Activated T-helper 17 cell treated with anti-CD3 and anti-CD28 coated beads, Interleukin-2, amount 50 U/mL, for 72 hours (primary cell): ENCODE measurements at places on chromosomes 12 and 14. TPM values are rescaled to one million over a fixed set of nuclear protein-coding genes. Genes with fewer than 3 reads are reported as not detected.

The TSHR gene
- total RNA-seq: not detected

The SOAT2 gene
- total RNA-seq: 0.28 TPM

The ZFHX2 gene
- total RNA-seq: 2.1 TPM

The LEMD3 gene
- total RNA-seq: 18.2 TPM

The GPRC5D gene
- total RNA-seq: not detected

The AKAP5 gene
- 0.82 TPM for total RNA-seq

The ACACB gene
- total RNA-seq: 17.3 TPM

The CEBPE gene
- not detected for total RNA-seq

The THTPA gene
- total RNA-seq: 7.3 TPM

The GPR65 gene
- total RNA-seq: 33.9 TPM

The SLC17A8 gene
- total RNA-seq: not detected

The RNASE7 gene
- total RNA-seq: not detected

The RASSF8 gene
- not detected for total RNA-seq

The TCL1A gene
- total RNA-seq: not detected

The GYS2 gene
- not detected for total RNA-seq

The CLEC4A gene
- 2.6 TPM for total RNA-seq

The GPR68 gene
- 36.8 TPM for total RNA-seq

The A2M gene
- total RNA-seq: 0.28 TPM

The TROAP gene
- total RNA-seq: 56.5 TPM

The GTF2H3 gene
- 67.4 TPM for total RNA-seq

The IFI27 gene
- total RNA-seq: 2.1 TPM

The KERA gene
- not detected for total RNA-seq
